Fibroblast of pulmonary artery (primary cell): ENCODE measurements at places on chromosomes 2 and 18.
A peak's percentile ranks its signal among the peaks of the same experiment; 100 is the strongest.

DNA sequence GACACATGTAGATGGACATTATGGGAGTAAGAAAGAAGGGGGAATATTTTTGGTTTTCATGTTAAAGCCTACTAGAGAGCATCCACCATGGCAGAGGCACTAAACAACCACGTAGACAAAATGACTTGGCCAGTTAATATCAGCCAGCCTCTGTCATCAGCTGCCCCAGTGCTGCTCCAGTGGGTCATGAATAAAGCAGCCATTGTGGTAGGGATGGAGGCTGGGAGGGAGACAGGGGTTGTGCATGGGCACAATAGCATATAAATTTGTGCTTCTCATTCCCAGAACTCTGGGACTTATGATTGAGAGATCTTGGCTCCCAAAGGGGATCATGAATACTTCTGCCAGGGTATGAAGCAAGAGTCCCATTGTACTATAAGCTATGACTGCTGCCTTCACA, 31.1 kb upstream of the CXCR4 start:
- DNase-seq, result no peak

DNA sequence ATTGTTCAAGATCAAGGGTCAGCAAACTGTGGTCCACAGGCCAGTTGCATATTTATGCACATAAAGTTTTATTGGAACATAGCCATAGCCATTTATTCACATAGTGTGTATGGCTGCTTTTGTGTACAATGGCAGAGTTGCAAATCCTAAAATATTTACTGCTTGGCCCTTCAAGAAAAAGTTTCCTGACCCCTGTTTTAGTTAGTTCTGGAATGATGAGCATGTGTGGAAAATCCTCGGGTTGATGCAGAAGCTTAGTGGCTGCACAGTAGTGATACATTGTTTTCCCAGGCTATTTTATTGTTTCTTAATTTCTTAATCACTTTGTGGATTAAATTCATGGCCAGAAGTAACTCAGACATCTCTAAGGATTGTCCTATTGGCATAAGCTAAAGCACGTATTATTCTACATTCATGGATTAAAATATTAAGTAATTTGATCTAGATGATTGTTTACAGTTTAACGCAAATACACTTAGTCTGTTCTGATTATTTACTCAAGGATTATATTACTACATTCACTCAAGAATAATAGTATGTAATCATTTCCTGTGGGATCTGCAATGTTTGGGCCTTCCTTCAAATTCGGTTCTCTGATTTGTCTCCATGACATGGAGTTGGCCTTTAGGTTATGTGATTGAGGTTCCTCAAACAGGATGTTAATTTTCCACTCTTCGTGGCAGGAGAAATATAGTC, 165.5 kb downstream of the TMEM247 start:
- DNase-seq, result no peak

DNA sequence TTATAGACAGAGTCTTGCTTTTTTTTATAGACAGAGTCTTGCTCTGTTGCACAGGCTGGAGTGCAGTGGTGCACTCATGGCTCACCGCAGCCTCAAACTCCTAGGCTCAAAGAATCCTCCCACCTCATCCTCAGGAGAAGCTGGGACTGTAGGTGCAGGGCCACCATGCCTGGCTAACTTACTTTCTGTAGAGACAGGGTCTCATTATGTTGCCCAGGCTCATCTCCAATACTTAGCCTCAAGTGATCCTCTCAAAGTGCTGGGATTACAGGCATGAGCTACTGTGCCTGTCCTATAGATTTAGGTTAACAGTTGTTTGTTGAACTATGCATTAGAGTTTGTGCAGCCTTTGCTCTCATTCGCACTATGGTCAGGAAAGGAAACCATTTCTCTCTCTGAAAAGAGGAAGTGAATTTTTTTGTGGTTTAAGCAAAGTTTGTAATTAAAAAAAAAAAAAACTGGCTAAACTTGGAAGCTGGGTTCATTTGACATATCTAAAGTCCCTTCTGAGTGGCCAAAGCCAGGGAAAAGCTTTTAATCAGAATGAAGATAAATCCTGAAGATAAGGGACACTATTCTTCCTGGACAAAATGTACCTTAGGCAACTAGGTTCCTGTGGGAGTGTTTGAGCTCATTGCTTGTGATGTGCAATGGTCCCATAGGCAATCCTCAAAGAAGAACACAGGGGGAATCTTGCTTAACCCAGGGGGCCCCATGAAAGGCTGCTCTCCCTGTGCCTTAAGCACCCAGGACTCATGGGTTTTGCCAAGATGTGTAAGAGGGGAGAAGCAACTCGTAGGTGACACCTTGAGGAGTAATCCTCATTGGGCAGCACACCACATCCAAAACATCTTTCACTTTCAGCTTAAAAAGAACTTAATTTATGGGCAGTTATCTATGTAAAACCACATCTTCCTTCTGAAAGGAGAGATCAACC, 201.7 kb downstream of the MREG start:
- no peak for DNase-seq

GRCh38 chr2:73033766-73034381, 37.6 kb downstream of the SFXN5 start:
- no peak for DNase-seq

- DNase-seq, result no peak
Measured at GRCh38 chr2:152452256-152452973, 117.4 kb downstream of the FMNL2 start.

GRCh38 chr2:58532641-58533040, 291.5 kb upstream of the FANCL start:
- DNase-seq, result no peak

DNA sequence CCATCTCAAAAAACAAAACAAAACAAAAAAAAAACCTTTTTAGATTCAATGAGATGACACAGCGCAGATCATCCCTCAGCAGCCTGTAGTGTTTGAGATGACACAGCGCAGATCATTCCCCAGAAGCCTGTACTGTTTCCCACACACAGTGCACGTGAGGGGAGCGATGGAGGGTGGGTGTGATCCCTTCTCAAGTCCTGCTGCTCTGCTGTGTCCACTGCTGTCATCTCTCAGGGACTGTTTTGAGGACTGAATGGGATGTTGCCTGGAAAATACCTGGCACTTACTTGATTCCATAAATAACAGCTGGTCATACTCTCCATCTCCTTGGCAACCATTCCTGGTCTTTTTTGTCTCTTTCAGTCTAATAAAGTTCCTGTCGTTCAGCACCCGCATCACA, 25.7 kb downstream of the TGOLN2 start:
- DNase-seq, result no peak

DNA sequence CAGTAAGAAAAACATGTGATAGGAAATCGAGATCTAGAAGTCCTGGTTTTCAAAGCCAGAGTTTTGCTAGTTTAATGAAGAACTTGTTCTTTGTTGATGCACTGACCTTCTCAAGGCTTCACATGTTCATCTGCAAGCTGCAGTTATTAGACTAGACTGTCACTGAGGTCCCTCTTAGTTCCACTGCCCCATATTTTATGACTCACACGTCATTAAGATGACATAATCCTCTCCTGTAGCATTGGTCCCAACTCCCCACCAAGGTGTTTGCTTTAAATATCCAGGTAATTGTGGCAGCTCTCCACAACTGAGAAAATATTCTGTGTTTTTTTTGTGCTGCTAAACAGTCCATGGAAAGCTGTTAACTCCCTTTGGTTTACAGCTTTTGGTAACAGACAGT, 149.7 kb downstream of the MREG start:
- no peak for DNase-seq

GRCh38 chr18:72871091-72871490, 3.3 kb upstream of the NETO1 start:
- peak; percentile 10 for DNase-seq

DNA sequence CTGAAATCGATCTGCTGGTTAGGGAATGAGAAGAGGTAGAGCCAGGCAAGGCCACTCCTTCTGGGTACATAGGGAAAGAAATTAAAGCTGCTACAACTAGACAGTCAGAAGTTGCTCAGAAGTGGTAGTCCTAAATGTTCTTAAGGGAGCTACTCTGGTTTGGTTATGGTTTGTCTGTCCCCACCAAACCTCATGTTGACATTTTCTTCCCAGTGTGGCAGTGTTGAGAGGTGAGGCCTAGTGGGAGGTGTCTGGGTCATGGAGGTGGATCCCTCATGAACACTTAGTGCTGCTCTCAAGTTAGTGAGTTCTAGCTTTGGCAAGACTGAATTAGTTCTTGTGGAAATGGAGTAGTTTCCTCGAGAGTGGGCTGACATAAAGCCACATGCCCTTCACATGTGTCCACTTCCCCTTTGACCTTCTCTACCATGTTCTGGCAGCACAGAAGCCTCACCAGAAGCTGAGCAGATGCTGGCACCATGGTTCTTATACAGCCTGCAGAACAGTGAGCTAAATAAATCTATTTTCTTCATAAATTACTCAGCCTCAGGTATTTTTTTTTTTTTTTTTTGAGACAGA, 14.7 kb downstream of the RNF103 start:
- DNase-seq, result no peak

GRCh38 chr2:45975752-45976517, 321.3 kb upstream of the EPAS1 start:
- DNase-seq, result no peak

- no peak for DNase-seq
Measured at GRCh38 chr18:50131591-50131990, 63.4 kb downstream of the MYO5B start.
